ENCODE measurements at places on chromosomes 11 and 22.

DNA sequence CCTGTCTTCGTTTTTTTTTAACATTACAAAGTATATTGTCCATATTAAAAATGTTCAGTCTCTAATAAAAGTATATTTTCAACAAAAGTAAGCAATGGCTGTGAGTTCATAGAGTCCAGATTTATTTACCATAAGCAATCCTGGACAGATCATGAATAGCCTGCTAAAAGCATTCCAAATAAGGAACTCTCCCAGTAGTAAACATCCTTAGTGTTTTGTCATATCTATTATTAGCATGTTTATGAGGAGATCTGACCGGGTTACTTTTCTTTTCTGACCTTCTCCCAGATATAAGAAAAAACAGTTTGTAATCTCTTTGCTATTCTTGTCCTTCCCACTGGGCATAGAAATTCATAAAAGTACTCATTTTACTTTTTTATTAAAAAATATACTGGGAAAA is 403.9 kb upstream of the ANO3 start:
- DNase-seq = no peak

DNA sequence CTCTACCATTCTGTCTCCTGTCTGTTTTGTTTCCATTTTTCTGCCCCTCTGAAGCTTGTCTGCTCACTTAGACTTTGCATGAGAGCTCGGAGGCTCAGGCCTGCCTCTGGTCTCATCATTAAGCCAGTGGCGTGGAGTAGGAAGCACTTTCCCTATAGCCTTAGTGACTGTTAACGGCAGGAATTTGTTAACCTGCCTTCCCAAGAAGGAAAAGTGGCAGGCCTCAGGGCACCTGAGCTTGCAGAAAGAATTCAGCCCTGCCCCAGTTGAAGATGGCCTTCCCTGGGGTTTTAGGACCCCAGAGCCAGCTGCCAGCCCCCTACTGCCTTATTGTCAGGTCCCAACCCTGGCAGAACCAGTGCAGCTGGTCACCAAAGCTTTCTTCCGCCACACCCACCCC is 93.2 kb downstream of the PKNOX2 start:
- DNase-seq = no peak

DNA sequence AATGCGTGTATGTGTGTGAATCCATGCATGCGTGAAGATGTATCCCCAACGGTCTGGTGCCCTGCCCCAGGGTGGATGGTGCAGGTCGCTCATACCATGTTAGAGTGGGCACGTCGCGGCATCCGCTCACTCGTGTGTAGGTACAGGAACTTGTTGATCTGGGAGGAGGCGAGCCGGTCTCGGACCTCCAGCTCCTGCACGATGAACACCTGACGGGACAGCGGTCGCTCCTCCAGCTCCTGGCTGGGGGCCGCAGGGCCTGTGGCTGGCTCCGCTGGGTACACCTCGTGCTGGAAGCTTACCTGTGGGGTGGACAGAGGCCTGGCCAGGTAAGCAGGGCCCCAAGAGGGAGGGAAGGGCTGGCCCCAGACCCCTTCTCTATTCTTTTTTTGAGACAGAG is 18.5 kb downstream of the ATG2A start:
- DNase-seq = no peak

DNA sequence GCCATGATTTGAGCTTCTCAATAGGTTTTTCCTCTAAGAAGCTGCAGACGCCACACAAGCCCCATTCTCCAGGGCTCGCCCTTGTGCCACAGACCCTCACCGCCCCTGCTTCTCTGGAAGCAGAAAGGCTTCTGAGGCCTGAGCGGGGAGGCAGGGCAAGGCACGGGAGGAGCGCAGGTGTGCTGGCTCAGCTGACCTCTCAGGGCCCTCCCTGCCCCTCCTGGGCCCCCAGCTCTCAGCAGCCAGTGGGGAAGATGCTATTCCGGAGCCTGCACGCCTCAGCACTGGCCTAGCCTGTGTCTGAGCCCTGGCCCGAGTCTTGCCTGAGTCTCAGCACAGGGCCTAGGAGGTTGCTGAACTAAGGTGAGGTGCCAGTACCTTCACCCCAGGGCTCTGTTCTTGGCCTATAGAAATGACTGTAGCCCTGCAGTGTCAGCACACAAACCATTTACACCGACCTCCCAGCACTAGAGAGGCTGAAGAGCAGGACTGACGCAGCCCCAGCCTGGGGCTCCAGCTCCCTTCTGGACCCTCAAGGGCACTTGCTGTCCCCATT is 47.1 kb upstream of the LMO1 start:
- no peak for DNase-seq

GRCh38 chr11:66970807-66971442 is 4.2 kb upstream of the C11orf86 start:
- no peak for DNase-seq

DNA sequence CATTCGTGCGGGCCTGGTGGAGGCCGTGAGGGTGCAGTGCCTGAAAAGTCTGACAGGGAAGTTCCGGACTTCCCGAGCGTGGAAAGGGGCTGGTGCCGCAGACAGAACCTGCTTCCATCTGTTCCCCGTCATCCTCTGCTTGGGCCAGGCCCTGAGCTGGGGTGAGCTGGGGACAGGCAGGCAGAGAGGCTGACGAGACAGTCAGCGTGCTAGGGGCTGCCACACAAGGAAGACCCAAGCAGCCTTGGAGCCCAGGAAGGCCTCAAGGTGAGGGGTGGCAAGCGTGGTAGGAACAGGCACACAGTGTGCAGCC is 25.5 kb downstream of the NADSYN1 start:
- DNase-seq = no peak
